ENCODE measurements at places on chromosomes 3 and 15. TPM values are rescaled to one million over a fixed set of nuclear protein-coding genes. Genes with fewer than 3 reads are reported as not detected.

DNA sequence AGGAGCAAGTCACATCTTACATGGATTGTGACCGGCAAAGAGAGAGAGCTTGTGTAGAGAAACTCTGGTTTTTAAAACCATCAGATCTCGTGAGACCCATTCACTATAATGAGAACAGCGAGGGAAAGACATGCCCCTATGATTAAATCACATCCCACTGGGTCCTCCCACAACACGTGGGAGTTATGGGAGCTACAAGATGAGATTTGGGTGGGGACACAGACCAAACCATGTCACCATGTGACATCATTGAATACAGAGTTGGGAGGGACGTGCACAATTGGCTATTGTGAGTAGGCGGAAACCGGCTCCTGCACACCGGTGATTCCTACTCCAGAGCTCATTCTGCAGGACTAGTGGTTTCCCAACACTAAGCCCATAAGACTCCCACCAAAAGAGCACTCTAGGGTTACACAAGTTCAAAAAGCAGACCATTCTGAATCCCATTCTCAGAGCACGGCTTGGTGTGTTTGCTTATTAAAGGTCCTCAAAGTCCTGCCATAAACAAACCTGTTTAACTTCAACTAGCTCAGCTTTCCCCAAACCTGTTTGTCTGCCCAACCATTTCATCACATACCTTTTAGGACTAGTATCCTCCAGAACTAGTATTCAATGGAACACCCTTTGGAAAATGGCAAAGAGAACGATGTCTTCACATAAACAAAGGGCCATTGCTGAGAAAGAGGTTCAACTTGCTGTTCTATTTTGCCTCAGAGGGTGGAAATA is 167.6 kb downstream of the TLE3 start:
- DNase-seq: no peak

- no peak for DNase-seq
Measured at GRCh38 chr3:128174675-128175590, 21.7 kb downstream of the EEFSEC start.

- DNase-seq: no peak
Measured at GRCh38 chr3:160373655-160374054, 25.4 kb downstream of the IFT80 start.

Gene ISLR2
- not detected for total RNA-seq

Gene RABL3
- 21.2 TPM for total RNA-seq

Gene C3orf85
- total RNA-seq: not detected

Gene GABRG3
- total RNA-seq: 0.20 TPM
